ENCODE measurements at places on chromosomes 12 and 14.

DNA sequence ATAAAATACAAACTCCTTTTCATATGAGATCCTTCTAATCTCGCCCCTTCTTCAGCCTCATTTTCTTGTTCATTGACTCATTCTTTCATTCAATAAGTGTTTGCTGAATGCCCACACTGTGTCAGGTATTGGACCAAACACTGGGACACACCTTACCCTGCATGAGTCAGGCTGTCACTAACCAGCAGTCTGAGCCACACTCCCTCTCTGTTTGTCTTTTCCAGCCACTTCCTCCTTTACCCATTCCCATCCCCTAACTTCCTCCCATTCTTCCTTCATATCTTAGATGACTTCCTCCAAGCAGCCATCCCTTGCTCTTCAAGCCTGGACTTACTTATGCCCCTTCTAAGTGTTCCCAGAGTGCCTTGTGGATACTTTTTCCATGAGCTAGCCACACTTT lies 27.0 kb upstream of the HIF1A start:
- DNase-seq, result peak; percentile 39

GRCh38 chr14:87901236-87901635 lies 91.7 kb downstream of the GALC start:
- no peak for DNase-seq

DNA sequence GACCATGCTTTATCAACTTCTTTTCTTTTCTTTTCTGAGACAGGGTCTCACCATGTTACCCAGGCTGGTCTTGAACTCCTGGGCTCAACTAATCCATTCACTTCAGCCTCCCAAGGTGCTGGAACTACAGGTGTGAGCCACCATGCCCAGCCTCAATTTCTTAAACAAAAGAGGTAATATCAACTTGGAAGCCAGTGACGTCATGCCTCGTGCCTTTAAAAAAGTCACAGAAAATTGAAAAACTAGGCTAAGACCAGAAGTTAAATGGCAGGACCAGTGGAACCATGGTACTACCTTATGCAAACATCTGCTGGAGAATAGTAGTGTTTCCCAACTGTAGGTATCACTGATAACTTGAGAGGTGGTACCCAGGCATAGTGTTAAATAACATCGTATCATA lies 103.3 kb downstream of the KSR2 start:
- no peak for DNase-seq

DNA sequence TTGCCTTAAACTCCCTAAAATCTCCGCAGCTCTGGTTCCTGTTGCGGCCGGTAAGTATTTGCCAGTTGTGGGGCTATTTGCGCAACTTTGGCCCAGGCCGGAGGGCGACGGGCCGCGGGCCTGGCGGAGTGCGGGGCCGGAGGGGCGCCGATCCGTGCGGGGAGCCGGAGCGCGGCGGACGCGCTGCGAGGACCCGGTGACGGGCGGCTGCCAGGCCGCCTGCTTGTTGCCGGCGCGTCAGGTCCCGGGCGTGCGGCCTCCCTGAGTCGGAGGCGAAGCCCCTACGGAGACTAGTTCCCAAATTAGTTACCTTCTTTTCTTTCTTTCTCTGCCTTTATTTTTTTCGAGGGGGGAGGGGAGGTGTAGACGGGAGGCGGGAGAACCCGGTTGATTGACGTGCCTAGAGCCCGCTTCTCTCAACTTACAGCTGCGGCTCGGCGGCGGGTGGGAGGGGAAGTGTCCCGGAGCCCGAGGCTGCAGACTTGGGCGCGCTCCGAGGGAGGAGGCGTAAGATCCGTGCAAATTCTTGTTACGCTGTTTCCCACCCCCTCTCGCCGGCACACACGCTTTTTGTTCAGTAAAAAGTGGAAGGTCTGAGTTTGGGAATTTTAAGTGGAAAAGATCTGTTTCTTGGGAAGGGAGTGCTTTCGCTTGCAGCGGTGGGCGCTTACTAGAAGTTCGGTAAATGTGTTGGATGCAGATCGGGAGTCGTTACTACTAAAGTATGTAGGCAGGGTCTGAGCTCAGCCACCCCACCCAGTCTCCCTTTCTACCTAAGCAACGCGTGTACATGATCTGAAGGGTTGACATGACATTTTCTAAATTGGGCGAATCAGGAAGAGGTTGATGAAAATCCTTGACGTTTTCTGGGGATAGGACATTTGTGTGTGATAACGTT lies 576 bp downstream of the ZBTB1 start:
- DNase-seq, result peak; percentile 88

DNA sequence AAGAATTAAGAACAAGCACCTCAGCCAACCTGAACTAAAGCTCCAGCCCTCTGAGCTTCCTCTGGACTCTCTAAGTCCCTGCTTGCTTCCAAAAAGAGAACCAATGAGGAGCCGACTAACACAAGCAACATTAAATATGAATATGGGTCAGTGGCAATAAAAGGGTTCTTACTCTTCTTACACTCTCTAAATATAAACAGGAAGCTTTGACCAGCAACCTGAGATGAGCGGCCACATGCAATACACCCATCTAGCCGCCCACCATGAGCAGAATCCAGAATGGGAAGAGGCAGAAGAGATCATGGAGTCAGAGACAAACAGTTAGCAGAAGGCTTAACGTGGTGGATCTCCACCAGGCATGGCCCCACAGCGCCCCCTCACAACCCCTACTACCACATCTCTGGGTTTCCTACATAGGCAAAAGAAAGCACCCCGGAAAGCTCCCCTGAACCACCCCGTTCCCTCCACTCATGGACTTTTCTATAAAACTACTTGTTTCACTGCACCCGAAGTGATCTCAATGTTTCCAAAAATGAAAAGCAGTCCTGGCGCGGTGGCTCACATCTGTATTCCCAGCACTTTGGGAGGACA lies 59.4 kb downstream of the TTC7B start:
- DNase-seq, result no peak

DNA sequence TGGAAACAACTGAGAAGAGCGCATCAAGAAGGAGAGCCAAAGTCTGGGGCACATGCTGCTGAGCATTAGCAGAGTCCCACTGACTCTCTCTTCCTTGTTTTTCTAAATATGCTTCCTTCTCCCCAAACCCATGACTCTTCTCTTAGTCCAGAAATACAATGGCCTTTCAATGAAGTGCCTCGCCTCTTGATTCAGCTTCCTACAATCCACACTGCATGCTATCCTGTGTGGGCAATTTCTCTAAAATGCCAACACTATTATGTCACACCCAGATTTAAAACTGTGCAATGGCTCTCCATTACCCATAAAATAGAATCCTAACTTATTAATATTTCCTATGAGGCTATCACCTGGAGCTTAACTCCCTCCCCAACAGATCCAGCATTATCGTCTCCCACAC lies 198.6 kb downstream of the RPAP3 start:
- DNase-seq, result no peak

DNA sequence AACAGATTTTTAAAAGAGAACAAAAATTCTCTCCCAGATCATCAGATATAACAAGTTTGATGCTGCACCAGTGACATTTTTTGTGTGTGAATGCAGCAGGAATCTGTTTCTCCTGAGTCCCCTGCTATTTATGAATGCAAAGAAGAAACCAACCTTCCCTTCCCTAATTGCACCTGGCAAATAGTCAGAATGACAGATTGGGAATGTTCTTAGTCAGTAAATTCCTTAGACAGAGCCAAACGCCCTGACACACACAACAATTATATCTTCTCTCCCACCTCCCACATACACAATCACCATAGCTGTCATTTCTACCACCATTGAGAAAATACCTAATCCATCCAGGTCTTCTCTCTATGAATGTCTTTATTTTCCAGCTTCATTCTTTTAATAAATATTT lies 174.4 kb downstream of the ALG10B start:
- DNase-seq, result no peak

DNA sequence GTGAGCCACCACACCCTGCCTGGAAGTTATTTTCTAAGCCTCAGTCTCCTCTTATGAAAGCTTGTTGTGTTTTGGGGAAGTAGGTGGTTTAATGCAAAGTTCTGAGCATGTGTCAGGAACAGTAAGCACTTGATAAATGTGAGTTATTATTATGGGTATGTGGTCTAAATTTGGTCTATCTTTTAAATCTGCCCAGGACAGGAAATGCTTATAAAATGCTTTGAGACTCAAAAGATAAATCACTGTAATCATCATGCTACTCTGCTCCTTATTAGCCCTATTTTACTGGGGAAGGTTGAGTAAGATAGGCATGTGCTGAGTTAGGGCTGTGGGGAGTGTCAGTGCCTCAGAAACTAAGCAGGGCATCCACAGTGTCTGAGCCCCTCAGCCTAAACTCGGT lies 13.1 kb upstream of the SRSF5 start:
- DNase-seq, result no peak

GRCh38 chr12:110280392-110280778 lies 662 bp upstream of the ATP2A2 start:
- DNase-seq, result peak; percentile 64

GRCh38 chr12:54164387-54165145 lies 24.2 kb downstream of the SMUG1 start:
- DNase-seq, result no peak

DNA sequence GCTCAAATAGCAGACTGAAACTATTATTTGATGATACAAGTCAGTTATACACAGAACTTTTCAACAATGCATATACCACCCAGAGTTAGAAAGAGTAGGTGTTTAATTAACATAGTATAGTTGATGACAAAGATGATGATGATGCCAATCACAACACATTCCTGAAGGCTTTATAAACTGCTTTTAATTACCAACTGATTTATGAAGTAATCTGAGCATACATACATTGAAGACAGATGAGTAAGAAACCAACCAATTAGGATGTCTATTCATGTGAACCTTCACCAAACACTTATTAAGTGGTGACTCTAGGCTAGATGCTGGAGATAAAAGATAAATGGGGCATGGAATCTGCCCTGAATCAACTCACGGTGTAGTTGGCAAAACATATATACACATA lies 600.9 kb upstream of the FLRT2 start:
- no peak for DNase-seq

DNA sequence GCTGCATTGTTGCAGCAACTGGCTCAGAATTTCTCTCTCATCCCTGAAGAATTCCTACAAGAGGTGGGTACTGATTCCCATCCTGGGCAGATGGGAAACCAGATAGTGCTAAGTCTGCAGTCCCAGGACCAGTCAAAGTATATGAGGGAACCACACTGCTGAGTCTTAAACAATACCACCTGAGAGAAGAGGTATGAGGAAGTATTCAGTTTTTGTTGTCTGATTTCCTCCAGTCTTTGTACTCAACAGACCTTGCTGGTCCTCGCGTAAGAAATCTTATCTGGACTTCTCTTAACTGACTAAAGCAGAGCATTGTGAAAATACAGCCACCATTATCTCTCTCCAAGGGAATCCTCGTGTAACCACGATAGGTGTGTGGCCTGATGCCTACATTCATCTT lies 3.6 kb upstream of the EDDM3A start:
- DNase-seq, result no peak

GRCh38 chr12:123928897-123929296 lies 43.7 kb downstream of the CCDC92 start:
- DNase-seq, result no peak

DNA sequence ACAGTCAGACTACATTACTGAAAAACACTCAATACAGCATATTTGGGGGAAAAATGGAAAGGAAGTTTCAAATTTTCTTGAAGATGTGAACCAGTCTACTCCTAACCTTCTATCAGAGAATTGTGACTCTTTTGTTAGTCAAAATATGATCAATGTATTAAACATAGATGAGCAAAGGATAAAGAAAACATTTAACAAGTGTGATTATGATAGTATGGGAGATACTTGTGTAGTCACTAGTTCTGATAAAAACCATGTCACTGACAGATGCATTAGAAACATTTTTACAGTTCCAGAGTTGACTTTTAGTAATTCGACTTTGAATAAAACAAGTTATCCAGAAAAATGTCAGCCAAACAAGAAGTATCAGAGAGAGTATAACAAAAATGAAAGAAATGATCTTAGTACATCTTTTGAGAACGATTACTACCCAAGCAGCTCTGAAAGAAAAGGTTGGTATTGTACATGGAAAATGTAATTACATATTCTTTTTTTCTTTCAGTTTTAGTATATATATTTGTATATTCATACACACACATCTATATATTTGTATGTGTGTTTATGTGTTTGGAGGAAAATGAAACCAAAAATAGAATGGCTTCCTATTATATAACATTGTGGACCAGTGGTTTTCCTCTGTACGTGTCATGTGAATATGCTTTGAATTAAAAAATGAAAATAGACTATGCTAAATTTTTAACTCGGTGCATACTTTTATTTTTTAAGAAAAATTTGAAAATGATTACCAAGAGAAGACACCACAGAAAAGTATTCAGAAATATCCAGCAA lies 63.3 kb upstream of the ABCD2 start:
- no peak for DNase-seq

DNA sequence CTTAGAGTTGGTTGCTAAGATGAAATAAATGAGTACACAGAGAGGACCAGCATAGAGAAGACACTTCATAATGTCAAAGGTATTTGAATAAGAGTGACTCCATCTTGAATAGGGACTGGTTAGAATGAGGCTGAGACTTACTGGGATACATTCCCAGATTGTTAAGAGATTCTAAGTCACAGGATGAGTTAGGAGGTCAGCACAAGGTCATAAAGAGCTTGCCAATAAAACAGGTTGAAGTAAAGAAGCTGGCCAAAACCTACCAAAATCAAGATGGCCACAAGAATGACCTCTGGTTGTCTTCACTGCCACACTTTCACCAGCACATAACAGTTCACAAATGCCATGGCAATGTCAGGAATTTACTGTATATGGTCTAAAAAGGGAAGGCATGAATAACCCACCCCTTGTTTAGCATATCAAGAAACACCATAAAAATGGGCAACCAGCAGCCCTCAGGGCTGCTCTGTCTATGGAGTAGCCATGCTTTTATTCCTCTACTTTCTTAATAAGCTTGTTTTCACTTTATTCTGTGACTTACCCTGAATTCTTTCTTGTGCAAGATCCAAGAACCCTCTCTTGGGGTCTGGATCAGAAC lies 8.3 kb upstream of the SERPINA1 start:
- DNase-seq, result no peak

GRCh38 chr14:74281069-74281468 lies 21.7 kb downstream of the ABCD4 start:
- no peak for DNase-seq

DNA sequence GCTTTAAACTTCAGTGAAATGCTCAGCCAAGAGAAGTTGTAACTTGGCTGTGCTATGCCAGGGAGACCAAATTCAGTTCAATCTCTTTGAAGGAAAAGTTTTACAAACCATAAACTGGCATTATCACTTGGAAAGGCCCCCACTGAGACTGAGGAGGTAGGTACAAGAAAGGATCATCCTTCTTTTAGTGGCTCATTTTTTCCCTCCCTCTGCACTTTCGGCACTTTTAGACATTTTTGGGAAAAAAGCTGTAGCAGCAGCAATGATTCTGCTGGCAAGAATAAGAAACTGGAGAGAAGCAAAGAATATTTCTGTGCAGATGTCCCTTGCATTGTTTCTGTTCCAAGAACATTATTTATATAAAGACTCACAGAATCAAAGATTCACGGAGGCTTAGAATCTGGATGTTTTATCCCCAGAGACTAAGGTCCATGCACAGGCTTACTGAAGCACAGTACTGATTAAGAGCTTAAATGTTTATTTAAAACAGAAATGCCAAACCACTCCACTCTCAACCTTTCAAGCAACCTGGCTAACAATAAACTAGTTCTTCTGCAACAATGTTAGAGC lies 12.3 kb downstream of the ZC2HC1C start:
- no peak for DNase-seq
